ENCODE measurements at places on chromosomes 4 and X. TPM values are rescaled to one million over a fixed set of nuclear protein-coding genes. Genes with fewer than 3 reads are reported as not detected.

ARMCX2 gene
- total RNA-seq: 40.1 TPM

NPY5R gene
- total RNA-seq: 0.20 TPM

GLUD2 gene
- 3.3 TPM for total RNA-seq

TRIM60 gene
- total RNA-seq: not detected

LANCL3 gene
- 0.39 TPM for total RNA-seq

DNA sequence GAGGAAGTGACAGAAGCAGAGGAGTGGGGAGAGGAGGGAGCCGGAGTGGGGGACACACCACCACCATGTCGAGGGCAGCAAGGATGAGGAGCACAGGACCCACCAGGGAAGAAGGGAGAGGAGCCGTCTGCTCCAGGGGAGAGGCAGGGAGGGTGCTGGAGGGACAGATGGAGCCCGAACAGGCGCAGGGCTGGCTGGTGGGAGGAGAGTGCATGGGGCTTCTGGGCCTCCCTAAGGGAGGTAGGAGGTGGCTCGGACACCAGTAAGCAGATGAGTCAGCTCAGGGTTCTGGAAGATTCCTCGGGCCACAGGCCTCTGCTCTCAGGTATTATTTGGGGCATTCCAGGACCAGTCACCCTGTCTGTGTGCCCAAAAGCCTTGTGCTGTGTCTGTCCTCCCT is 29.8 kb downstream of the ATP2B3 start:
- no peak for DNase-seq

DNA sequence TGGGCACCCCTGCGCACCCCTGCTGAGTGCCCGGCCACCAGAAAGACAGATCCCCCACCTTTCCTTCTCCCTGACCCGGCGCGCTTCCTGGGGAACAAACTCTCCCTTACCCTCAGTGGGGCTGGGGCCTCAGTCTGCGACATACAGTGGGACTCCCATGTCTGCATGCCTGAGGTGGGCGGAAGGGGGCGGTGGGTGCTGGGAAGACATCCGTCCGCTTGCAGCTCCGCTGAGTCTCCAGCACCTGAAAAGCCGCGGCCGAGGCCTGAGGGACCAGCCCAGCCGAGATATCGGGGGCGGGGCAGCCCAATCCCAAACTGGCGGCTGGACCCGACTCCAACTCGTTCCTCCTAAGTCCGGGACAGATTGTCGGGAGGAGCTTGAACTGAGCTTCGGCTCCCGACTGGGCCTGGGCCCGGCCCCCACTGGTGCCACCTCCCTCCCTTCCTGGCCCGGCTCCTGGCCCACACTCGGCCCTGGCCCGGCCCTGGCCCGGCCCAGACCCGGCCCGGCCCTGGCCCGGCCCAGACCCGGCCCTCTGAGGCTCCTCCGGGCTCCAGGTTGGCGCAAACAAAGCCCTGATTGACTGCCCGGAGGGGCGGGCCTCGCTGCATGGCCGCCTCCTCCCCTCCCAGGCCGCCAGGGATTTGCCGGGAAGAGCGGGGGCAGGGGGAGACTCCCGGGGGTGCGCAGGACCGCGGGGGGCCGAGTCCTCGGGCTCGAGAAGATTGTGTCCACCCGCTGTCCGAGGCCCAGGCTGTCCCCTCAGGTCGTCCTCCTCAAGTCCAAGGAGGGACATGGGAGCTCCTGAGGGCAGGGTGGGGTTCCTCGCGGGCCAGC is 877 bp upstream of the SLC16A2 start:
- DNase-seq: no peak

GRCh38 chr4:103802766-103803165 is 83.0 kb upstream of the TACR3 start:
- DNase-seq: no peak

GRCh38 chrX:91079342-91080114 is 355.1 kb upstream of the PABPC5 start:
- no peak for DNase-seq

GRCh38 chrX:2503591-2504500 is 3.1 kb upstream of the DHRSX start:
- DNase-seq: no peak

GRCh38 chr4:109025471-109026076 is 262.7 kb upstream of the ETNPPL start:
- DNase-seq: peak; percentile 76

GRCh38 chr4:20326977-20327376 is 75.3 kb downstream of the SLIT2 start:
- peak; percentile 71 for DNase-seq

GRCh38 chr4:103375278-103375677 is 177.1 kb upstream of the CENPE start:
- no peak for DNase-seq

DNA sequence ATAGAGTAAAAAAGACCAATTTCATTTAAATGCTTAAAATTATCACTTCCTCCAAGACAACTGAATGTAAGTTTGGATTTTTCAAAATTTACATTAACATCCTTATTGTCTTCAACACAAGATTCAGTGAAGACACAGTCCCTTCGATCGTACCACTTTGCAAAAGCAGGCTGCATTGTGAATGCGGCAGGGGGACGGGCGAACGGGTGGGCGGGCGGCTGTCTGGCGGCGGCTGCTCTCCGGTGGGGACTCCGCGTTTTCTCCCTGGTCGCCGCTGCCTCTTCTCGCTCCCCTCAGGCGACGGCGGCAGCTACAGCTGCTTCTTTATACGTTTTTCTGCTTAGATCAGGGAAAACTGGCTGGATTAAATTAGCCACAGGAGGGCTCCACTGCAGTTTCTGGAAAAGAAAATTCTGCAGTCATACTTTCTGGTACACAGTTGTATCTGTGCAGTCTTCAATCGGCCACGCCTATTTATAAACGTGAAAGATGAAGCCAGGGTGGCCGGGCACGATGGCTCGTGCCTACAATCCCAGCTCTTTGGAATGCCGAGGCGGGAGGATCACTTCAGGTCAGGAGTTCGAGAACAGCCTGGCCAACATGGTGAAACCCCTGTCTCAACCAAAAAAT is 33.9 kb upstream of the HPF1 start:
- DNase-seq: peak; percentile 34

DNA sequence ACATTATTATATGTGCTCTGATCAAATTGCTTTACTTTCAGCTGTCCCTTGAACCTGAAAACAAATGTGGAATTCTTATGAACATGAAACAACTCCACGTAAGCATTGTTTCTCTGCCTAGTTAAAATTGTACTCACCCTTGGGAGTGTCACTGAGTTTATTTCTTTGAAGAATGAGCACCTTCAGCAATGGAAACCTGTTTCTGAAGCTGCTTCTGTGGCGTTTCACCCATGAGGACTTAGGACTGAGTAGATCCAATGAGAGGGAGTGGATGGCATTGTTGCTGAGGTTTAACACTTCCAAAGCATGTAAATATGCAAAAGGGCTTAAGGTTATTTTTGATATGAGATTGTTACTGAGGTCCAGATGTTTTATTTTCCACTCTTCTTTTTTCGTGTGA is 3.2 kb downstream of the LRRC66 start:
- no peak for DNase-seq

DNA sequence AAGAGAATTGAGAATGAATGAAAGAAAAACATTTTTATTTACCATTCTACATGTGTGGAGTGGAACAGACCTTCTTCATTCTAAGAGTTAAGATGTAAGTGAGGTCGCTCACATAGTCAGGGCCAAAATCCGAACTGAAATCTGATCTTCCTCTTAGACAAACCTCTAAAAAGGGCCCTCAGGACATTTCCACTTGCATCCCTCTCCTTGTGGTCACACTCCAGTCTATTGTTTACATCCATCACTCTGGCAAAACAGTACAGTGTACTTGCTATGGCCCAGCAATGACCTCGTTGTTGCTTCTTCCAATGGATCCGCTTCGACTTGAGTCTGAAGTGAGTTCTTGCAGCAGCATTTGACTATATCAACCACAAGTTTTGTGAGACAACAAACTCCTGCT is 54.2 kb downstream of the MOSPD2 start:
- peak; percentile 9 for DNase-seq
